ENCODE measurements at places on chromosomes 2 and 18. TPM values are rescaled to one million over a fixed set of nuclear protein-coding genes. Genes with fewer than 3 reads are reported as not detected.

Gene UGT1A3
- 3.0 TPM for total RNA-seq

DNA sequence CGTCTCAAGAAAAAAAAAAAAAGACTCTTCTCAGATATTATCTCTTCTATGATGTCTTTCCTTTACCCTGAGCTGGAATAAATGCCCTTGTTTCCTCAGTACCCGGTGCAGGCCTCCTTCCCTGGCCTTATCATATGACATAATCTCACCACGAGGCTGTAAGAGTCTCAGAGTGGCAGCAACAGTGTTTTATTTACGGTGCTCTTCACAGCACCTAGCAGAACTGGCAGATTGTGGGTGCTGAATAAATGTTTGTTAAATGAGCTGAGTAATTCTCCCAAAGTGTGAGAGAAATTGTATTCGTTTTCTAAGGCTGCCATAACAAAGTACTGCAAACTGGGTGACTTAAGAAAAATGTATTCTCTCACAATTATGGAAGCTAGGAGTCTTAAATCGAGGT, 82.8 kb upstream of the CD28 start:
- DNase-seq = no peak

- DNase-seq = no peak
Observed at GRCh38 chr2:237889811-237890210, 30.4 kb downstream of the RAMP1 start.

GRCh38 chr2:203761121-203761520, 54.7 kb downstream of the CD28 start:
- no peak for DNase-seq

GRCh38 chr2:194301946-194302345, 1355.1 kb upstream of the SLC39A10 start:
- no peak for DNase-seq

GRCh38 chr2:12615509-12615908, 101.2 kb upstream of the TRIB2 start:
- DNase-seq = no peak

Measured in left colon (tissue), 2 donors.